Anterior cingulate cortex (tissue), 58 donors: ENCODE measurements at places on chromosomes 1 and 21.

DNA sequence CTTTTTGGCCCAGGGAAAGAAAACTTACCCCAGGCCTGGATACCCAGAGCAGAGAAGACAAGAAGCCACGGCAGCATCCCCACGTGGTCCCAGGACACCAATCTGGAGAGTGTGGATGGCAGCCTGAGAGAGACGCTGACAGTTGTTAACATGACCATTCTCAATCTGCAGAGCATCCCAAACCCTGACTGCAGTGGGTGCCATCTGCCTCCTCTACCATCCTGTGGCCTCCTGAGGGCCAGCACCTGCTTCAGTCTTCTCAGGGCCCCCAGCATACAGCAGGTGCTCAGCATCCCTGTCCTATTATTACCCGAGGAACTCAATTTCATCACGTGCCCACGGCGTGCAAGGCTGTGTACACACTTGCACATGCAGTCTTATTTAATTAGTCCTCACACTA, 785 bp downstream of the PGLYRP4 start:
- no peak for DNase-seq

- no peak for DNase-seq
These were observed 62.2 kb upstream of the KIF26B start for GRCh38 chr1:245092638-245092976.

DNA sequence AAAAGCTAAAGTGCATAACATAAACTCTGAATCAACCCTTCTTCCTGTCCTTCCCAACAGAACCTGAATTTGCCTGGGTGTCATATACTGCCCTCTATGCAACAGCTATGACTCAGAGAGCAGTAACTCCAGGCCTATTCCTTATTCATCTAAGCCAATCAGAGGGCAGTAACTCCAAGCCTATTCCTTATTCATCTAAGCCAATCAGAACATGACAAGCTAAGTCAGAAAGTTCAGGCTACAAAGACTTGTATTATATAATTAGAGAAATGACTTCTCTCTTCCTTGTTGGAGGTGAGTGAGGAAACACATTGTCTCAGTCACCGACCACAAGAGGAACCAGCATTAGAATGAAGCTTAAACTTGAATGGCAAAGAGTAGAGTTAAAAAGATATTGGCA, 26.2 kb upstream of the TADA1 start:
- DNase-seq = no peak

DNA sequence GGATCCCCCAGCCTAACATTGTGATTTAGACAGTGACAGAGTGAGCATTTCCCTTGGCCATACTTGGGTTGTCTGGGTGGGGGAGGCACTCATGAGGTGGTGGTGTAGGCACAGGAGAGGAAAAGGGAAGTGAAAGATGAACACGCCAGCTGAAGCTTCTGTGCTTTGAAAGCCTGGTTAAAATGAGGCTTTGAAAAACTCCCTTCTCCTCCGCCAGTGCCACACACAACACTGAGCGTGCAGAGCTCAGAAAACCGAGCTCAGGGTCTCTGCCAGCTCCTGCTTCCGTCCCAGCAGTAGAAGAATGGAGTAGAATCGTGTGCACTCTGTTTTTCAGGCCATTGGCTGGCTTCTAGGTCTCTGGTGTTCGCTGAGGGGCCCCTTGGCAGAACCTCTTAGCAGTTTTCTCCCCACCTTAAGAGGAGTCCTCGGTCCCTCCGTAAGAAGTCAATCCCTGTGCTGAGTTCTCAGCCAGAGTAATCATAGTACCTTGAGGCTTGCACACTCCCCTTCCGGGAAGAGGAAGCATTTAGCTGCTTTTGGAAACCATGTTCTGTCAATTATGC, 12.9 kb downstream of the PLEKHM2 start:
- DNase-seq = peak; percentile 67

DNA sequence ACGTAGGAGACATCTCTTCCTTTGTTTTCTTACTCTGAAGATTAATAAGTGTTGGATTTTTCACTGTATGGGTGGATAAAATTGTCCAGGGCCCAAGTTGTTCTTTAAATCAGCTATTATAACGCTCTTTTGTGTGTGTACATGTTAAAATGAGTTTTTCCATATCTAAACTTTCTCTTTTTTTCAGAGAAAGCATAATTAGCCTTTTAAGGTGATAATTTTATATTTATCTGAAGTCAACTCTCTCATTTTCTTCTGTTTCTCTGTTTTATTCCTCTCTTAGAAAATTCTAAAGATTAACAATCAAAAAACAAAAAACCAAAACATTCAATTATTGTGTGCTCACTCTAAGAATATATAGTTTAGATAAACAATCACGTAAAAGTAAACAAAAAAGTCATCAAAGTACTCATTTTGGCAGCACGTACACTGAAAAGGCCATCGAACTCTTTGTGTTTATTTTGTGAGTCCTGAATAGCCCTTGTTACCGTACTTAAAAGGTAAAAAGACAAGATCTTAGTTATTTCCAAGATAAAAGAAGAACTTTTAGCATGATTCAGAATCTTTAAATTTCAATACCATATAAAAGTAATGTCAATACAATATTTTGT, 7.2 kb upstream of the CDC73 start:
- no peak for DNase-seq

DNA sequence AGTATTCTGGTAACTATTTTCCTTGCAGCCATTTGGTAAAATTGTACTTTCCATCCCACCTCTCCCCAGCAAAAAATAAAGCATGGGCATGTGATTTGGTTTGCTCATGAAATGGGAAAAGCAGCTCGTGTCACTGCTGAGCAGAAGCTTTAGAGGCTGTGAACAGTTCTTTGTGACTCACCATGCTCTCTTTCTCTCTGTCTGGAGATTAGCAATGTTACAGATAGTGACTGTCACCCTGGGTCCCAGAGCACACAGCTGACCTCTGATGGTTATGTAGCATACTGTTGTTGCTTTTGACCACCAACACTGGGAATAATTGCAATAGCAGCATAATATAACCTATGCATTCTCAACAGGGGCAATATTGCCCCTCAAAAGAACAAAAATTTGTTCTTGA, 70.6 kb downstream of the RGS2 start:
- no peak for DNase-seq

GRCh38 chr1:64179588-64179987, 23.8 kb upstream of the UBE2U start:
- no peak for DNase-seq

GRCh38 chr1:92399076-92399475, 87.6 kb downstream of the GFI1 start:
- DNase-seq = no peak

DNA sequence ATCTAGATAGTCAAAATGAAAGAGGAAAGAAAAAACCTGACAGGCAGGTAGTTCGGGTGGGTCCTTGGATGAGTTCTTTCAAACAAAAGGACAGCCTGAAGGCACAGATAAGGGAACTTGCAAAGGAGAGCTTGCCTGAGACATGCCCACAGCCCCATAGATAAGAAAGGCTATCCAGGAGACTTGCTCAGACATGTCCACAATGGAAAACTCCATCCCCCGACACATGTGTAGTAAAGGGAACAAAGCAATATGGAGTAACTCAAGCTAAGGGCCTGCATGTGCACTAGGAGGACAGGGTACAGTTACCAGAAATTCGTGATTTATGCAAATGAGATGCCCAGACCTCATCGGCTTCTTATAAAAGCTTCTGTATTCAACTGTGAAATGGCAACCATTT, 281.5 kb downstream of the NEGR1 start:
- DNase-seq = no peak

DNA sequence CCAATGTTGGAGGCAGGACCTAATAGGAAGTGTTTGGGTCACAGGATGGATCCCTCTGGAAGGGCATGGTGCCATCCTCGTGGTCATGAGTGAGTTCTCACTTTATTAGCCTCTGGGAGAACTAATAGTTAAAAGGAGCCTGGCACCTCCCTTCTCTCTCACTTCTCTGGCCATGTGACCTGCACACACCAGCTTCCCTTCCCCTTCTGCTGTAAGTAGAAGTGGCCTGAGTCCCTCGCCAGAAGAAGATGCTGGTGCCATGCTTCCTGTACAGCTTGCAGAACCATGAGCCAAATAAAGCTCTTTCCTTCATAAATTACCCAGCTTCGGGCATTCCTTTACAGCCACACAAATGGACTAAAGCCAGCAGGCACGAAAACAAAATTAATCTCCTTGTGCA, 23.6 kb downstream of the ACOT7 start:
- no peak for DNase-seq

DNA sequence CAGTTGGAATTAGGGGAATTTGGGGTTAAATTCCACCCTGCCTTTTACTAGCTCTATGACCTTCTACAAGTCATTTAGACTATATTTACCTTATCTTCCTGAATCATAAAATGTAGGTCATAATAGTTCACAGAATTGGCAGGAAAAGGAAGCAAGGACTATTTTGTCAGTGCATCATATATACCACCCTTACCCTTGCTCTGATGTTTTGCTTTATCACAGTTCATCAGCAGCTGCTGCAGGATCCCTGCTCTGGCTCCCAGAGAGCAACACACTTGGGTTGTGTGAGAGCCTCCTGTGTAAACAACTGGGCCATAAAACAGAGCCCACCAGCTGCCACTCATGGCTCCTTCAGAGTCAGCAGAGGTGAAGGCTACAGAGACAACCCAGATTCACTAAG, 631.6 kb upstream of the CAMK1G start:
- DNase-seq = no peak

DNA sequence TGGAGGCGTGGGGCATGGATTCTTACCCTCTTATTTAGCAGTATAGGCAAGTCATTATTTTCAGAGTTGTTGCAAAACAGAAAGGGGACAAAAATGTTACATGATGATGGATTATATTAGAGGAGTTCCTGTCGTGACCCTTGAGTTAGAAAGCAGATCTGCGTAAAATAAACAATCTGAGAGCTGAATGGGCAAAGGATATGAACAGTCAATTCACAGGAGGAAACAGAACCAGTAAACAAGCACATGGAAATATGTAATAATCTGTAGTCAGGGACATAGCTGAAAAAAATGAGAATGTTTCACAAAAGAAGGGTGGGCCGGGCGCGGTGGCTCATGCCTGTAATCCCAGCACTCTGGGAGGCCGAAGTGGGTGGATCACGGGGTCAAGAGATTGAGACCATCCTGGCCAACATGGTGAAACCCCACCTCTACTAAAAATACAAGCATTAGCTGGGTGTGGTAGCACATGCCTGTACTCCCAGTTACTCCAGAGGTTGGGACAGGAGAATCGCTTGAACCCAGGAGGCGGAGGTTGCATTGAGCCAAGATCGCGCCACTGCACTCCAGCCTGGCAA, 20.9 kb downstream of the RCAN1 start:
- no peak for DNase-seq

DNA sequence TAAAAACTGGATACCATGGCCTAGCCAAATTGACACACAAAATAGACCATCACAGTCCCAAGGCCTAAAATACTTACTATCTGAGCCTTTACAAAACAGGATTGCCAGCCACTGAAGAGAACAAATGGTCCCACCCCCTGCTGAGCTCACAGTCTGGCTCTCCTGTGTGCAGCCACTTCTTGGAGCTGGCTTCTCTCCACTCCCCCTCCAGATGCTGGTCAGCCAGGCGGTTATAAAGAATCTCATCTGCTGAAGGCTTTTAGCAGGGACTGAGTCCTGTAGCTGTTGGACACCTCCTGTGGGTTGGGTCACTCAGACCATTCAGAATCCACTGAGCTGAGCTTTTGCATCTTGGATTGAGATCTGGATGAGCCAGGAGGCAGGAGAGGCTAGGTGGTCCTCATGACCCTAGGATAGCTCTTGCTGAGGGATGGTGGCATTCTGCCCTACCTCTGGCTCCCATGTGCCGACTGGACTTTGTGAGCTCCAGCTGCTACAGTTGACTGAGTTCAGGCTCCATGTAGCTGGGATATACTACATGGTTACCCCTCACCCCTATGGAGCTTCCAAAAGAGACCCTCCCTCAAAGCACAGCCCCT, 16.1 kb downstream of the OXCT2 start:
- no peak for DNase-seq

- no peak for DNase-seq
These were observed 176.5 kb downstream of the EIF4G3 start for GRCh38 chr1:21000245-21000594.
